ENCODE measurements at places on chromosomes 16 and 17.

DNA sequence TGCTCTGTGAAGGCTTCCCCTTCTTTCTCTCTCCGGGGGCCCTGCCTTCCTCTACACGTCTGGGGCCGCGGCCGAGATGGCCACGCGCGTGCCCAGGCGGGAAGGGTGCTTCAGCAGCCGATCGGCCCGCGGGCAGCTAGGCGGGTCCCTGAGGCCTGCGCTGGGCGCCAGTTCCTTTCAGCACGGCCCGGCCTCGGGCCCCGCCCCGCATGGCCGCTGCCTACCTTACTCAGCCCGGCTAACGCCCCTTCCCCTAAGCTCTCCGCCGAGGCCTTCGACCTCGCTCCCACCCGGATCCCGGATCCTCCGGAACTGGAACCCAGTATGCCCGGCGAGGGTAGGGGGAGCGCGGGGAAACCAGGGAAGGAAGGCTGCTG lies 335 bp downstream of the TMEM11 start:
- no peak for DNase-seq

DNA sequence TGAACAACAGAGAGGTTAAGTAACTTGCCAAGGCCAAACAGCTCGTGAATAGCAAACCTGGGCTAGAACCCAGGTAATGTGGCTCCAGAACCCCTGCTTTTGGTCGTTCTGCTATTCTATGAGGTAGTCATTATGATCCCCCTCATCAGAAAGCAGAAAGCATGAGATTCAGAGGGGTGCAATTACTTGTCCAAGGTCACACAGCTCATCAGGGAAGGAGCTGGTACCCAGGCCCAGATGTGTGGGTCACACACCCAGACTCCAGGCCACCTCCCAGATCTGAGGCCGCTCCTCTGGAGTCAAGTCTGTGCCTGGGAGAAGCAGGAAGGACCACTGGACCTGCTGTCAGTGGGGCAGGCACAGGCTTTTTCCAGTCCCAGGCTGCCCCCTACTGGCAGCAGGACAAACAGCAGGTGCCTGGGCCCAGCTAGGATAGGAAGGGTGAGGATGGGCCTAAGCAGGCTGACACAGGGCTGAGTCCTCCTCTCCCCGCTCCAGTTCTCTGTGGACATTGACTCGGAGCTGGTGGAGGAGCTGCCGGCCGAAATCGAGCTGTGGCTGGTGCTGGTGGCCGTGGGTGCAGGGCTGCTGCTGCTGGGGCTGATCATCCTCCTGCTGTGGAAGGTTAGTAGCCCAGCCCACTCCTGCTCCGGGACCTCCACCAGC lies 7.8 kb upstream of the PDK2 start:
- peak; percentile 56 for DNase-seq

GRCh38 chr16:19697756-19698318 lies 20.2 kb downstream of the KNOP1 start:
- no peak for DNase-seq

DNA sequence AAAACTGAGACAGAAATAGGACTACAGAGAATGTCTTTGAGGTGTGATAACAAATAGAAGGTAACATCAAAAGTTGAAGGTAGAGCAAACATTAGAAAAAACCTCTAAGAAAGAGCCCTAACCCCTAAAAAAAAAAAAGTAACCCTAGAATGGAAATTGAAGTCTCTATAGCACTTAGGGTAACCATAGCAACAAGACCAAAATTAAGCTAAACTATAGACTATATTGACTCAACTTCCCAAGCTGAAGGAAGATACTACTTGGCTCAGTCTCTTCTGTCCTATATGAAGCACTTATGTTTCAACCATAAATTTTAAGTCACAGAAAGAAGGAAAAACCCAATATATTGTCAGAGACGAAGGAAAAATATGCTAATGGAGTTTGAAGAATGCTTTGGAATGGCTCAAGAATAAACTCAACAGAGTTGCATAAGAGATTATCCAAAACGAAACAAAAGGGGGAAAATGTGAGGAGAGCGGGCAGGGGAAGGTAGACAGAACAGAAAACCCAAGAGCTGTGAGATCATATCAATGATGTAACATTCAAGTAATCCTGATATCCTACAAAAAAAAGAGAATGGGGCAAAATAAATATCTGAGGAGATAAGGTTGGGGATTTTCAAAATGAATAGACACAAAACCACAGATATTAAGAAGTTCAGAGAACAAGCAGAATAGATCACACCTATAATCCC lies 88.4 kb downstream of the USP32 start:
- no peak for DNase-seq

DNA sequence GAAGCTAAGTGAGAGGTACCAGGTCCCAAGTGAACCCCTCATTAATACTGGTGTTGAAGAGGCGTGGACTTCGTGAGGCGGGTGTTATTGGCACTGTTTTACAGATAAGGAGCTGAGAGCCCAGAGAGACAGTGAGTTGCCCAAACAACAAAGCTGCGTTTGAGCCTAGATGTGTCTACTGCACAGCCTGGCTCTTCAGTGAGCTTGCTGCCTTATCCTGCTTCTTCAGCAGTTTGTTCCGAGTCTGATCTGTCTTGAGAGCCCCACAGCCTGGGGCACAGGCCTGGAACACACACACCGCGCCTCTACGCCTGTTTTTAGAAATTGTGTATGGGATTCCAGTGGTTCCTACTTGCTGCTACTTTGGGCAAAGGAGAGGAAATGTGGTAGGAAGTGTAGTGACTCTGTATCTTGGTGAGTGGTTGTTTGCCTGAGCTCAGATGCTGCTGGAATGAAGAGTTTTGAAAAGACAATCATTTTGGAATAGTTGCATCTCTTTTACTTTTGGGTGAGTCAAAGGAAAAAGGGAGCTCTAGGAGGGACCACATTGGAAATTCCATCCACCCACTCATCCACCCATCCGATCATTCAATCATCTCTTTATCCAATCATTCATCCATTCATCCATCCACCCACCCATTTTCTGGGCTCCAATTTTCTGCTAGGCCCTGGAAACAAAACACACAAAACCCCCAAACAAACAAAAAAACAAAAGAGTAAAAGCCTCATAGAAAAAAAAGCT lies 22.3 kb upstream of the PLCG2 start:
- DNase-seq, result no peak

DNA sequence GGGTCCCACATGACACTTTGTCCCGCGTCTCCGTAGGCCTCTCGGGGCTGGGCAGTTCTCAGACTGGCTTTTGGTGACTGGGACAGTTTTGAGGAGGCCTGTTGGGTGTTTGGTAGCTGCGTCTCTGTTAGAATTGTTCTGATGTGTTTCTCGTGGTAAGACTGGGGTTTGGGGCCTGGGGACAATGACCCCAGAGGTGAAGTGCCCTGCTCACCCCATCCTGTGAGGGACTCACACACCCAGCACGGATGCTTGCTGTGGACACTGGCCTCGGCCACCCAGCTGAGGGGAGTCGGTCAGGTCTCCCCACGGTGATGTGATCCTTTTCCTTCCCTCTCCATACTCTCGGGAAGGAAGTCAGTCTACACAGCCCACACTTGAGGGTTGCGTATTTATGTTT lies 50.3 kb downstream of the METRNL start:
- no peak for DNase-seq

GRCh38 chr17:28386391-28386790 lies 14.9 kb downstream of the SARM1 start:
- no peak for DNase-seq

GRCh38 chr16:62046801-62047200 lies 10.6 kb upstream of the CDH8 start:
- DNase-seq, result no peak

- no peak for DNase-seq
These were observed 2.0 kb upstream of the DNAI2 start for GRCh38 chr17:74271901-74272561.

GRCh38 chr16:66042341-66042740 lies 324.1 kb upstream of the CDH5 start:
- no peak for DNase-seq

DNA sequence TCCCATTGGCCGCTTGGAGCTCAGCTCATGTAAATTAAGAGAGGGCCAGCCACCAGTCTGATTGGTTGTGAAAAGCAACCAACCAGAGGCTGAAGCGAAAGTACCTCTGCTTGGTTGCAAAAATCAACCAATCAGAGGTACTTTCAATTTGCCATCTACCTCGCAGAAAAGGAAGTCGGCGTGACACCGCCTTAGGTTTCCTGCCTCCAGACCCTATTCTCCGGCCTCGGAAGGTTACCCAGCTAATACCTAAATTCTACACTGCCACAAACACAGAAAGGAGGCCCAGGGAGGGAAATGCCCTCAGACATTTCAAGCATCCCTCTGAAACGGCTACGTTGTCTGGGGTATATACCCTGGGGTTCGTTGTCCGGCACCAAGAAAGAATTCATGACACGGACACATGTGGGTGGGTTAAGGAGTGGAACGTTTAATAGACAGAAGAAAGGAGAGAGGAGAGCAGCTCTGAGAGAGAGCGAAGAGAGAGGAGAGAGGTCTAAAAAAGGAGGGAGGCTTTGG lies 481.3 kb downstream of the TMEM114 start:
- DNase-seq, result no peak

DNA sequence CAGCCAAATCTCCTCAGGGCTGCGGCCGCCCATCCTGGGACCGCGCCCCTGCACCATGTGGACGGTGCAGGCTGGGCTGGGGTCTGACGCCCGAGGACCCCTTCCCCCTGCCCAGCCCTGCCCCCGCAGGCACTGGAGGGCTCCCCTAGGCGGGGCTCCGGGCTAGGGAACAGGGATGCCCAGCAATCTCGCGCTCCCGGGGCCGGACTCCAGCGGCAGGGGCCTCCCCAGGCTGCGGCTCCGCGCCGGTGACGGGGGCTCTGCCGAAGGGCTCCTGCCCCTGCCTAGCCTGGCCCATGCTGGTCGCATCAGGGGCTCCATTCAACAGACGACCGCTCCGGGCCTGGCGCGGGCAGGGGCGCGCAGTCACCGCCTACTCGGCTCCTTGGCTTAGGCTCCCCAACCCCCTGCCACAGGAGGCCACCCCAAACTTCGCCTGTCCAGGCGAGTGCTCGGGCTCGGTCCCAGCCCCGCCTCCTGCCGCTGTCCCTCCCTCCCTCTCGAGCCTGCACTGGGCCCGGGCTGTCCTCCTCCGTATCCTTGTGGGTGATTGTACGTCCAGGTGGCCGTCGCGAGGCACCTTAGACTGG lies 27.4 kb upstream of the ADORA2B start:
- DNase-seq, result no peak

DNA sequence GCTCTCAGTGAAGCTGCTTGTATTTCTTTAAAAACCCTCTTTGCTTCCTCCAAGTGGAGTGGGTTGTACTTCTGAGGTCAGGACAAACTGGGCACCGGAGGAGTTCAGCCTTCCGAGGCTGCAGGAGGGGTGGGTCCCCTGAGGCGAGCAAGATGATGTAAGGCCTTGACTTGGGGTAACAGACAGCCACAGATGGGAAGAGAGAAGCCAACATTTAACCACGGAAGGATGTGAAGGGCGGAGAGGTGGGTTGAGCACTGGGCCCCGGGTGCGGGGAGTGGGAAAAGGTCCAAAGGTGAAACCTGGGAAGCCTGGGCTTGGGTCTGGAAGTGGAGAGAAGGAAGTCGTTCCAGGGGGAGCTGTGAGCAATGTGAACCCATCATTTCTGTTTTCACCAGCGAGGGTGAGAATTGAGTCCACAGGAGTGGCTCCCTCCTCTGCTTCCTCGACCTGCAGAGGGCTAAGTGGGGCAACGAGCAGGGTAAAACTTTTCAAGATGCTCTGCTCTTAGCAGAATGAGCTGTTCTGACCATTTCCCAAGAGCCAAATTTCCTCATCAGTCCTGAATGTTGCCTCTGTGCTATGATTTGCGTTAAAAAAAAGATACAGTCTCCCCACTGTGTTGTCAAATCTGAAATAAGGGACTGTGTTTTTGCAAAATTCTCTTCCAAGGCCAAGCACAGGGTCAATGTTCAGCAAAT lies 137.7 kb upstream of the CRHR1 start:
- no peak for DNase-seq

GRCh38 chr17:77433385-77434135 lies 292.8 kb downstream of the SEC14L1 start:
- DNase-seq, result no peak

DNA sequence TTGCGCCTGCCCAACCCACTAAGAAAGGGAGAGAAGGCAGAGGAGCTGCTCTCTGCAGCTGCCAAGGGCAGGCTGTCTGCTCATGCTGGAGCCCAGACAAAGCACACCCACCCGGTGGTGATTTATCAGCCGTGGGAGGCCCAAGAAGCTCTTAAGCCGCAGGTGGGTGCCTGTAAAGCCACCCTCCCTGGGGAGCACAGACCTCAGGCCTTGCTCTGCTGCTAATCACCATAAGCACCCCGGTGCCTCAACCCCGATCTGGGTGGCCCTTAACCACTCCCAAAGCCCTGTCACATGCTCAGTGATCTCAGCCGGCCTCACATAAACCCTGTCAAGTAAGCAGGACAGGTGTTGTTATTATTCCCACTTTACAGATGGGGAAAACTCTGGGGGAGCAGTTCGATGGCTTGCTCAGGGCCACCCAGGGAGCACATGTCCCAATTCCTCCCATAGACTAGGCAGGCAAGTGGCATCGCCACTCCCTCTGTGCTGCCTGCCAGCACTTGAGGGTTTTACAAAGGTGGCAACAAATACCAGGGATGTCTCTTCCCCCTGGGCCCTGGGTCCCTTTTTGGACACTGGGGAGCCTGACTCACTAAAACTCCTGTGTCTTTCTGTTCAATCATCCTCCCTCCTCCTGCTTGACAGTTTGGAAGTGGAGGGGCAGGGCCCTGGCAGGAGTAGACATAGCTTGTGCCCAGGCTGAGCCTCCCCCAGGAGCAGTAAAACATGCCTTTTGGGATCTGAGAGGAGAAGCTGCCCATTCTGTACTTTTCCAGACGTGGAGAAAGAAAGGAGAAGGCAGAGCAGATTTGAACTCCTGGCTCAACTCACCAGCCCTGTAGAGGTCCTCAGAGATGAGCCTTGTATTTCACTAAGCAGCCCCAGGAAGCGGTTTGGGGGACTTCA lies 299.3 kb downstream of the SOX9 start:
- no peak for DNase-seq

GRCh38 chr17:19799796-19800195 lies 51.7 kb upstream of the ALDH3A1 start:
- no peak for DNase-seq

- no peak for DNase-seq
These were observed 149.3 kb upstream of the KCNJ18 start for GRCh38 chr17:21542991-21543390.

GRCh38 chr17:4375039-4375748 lies 8.7 kb upstream of the UBE2G1 start:
- DNase-seq, result no peak

GRCh38 chr16:57137566-57138273 lies 45.3 kb downstream of the CPNE2 start:
- no peak for DNase-seq

GRCh38 chr16:54792811-54793210 lies 137.9 kb upstream of the IRX5 start:
- DNase-seq, result no peak

Measured in DMS 273 treated with DMSO at 0.1 percent for 48 hours (cell line).